Effector CD8-positive, alpha-beta T cell (primary cell): ENCODE measurements at places on chromosomes 2 and 18.

- DNase-seq, result no peak
These were observed 528.8 kb downstream of the CPS1 start for GRCh38 chr2:211085056-211085680.

DNA sequence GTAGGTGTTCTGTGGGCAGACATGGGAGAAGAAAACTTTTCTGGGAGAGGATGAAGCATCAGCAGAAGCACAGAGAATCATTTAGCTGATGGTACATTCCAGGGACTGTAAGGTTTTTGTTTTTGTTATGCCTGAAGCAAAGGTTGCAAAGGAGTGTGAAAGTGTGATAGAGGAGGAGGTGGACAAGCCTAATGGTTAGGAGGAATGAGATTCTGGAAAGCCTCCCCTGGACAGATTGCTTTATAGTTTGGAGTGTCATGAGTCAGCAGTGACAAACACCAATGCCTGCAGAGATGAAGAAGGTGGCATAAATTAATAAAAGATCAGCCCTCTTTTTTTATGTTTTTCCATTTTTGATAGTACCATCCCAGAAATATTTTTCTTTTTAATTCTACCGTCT, 171.6 kb upstream of the BOD1L2 start:
- DNase-seq, result no peak

GRCh38 chr2:11179899-11180298, 24.6 kb downstream of the SLC66A3 start:
- no peak for DNase-seq

DNA sequence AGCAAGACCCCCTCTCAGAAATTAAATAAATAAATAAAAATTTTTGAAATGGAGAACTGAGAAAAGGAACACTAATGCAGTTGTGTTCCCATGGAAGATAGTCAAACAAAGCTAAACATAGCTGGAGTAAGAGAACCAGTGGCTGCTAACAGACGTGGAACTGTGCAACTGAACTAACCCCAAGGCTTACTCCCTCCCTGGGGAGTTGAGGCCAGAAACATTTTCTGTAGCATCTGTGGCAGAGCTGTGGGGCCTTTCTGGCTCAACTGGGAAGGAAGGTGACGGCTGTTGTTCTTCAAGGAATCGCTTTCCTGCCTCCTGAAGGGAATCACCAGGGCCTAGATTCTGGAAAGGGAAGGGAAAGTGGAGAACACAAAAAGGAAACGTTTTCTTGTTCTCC, 53.9 kb upstream of the B3GNT2 start:
- DNase-seq, result no peak

- no peak for DNase-seq
These were observed 211.6 kb downstream of the BCL2 start for GRCh38 chr18:63107931-63108330.

DNA sequence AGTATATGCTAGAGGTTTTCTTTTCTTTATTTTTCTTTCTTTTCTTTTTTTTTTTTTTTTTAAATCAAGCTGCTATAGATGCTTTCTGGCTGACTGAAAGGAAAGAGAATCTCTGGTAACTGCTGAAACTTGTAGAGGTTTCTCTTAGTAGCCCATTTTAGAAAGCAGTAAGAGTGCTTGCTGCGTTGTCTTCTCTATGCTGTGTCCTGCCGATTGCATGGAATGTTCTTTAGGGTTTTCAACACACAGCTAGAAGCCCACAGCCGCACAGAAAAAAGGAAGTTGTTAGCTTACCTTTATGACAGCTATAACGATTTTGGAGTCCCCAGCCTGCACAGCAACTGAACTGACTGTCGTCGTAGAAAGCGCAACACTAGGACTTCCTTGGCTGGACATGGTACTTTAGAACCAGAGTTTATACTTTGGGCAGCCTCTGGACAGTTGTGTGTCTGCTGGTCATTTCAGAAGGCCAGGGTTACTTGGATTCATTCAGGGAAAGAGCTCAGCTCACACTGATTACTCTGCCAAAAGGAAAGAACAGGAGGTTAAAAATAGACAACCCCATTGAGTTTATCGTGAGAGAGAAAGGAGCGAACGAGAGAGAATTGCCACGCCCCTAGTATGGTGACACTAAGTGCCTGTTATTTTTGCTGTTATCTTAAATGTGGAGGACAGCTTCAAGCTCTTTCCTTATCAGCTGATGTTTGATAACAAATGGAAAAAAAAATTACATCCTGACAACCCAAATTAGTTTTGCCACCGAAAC, at the start of gene CCDC141:
Gene CCDC141, minus strand, starts transcription at position 592 of the 766 bp plus-strand sequence. Its CDS starts 196 bp downstream, at position 396.
- no peak for DNase-seq

DNA sequence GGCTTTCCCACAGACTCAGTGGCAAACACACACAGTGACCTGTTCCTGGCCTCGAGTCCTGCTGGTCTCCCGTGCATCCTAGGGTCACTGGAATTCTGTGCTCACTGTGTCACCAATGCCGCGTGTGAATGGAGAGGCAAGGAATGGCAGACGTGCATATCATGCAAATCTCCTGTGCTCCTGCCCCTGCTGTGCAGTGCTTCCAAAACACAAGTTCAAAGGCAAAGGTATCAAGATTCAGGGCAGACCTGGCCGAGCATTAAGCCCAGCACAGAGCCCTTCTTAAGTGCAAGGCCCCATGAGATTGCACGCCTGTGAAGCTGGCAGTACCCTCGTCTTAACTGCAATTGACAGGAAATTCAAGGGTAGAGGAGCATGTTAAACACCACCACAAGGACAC, 129.1 kb downstream of the NDUFA10 start:
- no peak for DNase-seq

DNA sequence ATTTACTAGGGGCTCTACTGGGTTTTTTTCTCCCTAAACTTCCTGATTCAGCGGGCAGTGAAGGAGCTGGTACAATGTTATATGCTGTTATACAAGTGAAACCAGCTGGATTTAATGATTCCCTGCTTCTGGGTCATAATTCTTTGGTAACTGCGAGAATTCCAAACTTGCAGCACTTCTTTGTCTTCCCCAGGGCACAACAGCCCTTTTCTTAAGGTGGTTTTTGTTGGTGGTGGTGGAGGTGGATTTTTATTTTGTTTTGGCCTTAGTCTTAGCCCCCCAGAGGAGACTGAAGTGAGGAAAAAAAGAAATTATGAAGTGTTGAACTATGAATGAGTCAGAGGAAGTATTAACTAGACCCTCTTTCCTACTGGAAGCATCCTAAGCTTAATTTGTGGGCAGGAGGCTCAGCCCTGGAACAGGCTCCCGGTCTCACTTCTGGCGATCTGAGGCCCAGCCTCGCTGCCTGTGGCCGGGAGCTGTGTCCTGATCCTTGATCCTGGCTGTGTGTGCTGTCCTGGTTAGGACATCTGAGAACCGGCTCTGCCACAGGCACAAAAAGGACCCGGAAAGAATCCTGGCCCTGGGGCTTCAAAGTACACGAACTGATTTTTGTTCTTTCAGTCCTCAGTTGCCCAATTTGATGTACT, 141.9 kb downstream of the LYPD6B start:
- DNase-seq, result no peak

GRCh38 chr18:51069885-51070284, 39.9 kb downstream of the SMAD4 start:
- DNase-seq, result no peak

DNA sequence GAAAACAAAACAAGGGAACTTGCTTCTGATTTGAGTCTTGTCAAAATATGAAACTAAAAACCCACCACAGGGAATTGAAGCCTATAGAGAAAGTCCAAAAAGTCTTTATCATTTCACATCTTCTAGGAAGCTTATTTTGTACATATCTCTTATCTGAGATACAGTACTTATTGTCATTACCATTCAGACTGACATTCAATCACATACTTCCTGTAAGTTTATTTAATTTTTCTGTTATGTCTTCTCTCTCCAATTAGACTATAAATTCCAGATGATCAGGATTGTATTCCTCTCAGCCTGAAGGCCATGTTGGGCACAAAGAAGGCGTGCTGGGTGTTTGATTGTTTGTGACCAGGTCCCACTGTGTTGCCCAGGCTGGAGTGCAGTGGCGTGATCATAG, 59.2 kb downstream of the METTL4 start:
- DNase-seq, result no peak

GRCh38 chr2:152479282-152479681, 144.3 kb downstream of the FMNL2 start:
- no peak for DNase-seq

GRCh38 chr2:143160732-143161707, 31.8 kb downstream of the ARHGAP15 start:
- DNase-seq, result no peak

DNA sequence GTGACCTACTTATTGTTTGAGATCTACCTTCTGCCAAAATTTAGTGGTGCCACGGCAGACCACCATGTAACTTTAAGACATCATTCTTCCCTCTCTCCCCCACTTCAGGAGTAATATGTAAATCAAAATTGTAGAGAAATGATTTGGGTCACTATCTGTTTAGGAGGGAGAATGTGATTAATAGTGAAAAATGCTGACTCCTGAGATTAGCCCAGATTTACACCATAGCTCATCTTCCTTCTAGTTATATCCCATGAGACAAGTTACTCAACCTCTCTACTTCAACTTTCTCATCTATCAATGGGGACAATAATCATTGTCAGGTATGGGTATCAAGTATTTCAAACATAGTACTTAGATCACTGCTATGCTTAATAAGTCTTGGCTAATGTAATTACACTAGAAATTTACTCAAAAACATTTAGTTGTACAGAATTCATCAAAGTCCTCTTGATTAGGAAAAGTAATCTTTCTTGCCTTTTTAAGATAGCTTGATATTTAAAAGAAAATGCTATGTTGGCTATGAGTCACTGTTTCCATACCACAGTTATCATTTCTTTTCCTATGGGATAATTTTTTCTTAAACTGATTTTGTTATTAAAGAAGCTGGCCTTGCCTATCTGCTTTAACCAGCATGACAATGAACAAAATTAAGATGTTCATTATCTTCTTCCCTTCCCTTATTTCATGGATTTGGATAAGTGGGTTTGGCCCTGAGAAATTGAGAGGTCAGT, 1038.9 kb upstream of the ZEB2 start:
- DNase-seq, result no peak

DNA sequence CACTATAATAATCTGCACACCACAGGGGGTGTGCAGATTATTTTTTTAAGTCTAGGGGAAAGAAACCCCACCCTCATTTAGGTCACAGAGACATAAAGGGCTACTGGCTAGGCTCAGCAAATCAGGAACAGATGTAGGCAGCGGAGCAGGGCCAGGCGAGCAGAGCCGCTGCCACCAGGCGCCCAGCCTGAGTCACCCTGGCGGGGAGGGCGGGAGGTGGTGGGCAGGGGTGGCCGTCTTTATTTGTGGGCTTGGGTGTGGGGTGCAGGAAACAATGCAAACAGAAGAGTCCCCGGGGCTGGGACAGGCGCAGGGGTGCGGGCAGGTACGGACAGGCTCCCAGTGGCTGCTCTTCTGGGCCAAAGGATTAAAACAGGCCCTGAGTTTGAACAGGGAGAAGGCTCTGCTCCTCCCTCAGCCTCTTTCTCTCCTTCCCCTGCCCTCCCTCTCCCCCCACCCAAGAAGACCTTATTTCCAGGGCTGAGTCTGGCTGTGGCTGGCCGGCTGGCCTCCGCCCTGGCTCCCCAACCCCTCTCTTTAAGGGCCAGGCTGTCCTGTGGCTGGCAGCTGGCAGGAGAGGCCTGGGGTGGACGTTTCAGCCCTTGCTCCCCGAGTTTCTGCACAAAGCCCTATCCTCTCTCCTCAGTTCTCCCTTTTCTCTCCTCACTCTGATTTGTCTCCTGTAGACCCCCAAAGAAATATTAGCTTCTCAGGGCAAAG, 142.9 kb upstream of the SMAD2 start:
- DNase-seq, result no peak

DNA sequence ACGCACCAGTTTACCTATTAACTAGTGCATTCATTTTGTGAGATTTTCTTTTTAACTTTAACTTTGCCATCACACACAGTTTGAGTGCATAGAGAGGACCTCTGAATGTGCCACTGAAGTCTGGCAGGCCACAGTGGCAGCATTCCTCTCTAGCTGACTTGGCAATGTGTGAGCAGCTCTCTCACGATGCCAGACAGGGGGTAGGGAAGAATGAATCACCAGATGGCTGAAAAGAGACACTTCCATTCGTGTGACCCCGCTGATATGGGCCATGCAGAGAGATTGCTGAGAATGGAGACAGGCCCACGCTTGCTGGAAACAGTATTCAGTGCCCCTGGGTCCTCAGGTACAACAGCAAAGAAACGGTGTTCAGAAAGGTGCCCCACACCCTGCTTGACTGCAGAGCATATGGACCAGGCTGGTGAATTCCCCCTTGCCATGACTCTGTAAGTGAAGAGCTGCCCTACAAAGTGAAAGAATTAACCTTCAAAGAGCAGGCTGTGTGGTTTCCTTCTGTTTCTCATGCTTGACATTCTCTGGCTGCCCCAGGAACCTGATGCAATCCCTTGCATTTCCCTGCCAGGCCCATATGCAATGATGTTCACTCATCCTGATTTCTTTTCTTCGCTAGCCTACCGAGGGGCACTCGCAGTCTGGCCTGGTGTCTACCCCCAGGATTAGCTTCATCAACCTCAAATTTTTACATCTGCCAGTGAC, 236.1 kb downstream of the CDH20 start:
- DNase-seq, result no peak

DNA sequence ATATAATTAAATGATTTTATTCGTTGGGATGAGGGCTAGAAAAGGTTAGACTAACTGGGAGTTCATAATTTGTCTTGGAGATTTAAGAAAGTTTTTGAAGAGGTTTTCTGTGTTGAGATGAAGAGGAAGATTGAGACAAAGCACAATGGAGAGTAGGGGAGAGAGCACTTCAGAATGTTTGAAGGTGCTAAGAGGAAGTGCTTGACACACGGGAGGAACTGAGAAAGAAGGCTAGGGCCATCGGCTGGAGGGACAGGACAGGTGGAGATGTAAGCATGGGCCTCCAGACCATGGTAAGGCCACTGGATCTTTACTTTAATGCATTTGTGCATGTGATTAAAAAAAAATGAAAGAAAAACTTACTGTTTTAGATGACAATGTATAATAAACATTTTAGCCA, 31.5 kb downstream of the GREB1L start:
- DNase-seq, result no peak

- no peak for DNase-seq
These were observed 69.0 kb downstream of the REV1 start for GRCh38 chr2:99420751-99421299.

- DNase-seq, result no peak
These were observed 58.4 kb downstream of the KCTD18 start for GRCh38 chr2:200451511-200451910.

DNA sequence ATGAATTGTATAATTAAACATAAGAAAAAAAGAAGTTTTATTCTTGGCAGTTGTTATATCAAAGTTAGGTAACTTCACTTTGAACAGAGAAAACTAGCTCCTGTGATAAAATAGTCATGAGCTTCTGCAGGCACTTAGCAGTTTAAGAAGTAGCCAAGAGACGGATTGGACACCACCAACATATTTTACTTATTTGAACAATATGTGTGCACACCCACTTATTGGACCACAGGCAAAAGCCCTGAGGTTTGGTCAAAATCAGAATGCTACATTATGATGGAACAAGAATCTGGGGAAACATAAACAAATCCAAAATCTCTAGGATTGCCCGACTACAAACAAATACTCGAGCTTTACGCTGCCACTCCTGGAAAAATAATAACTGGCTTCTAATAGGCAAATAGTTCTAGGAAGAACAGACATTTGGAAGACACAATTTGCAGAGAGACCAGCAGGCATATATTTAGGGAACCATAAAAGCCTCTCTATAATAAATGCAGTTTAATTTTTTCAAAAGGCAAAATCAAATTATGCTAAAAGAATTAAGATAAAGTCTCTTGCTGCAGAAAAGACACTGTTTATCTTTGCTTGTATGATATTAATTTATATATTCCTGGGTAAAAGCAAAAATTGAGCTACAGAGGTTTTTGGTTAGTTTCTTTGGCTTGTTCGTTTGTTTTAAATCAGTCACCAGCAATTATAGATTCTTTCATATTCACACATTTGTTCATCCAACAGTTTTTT, 117.9 kb downstream of the CDC42EP3 start:
- no peak for DNase-seq

GRCh38 chr2:96354492-96354891, 18.9 kb downstream of the NCAPH start:
- no peak for DNase-seq
